Cardiac muscle cell (in vitro differentiated cells and primary cell): ENCODE measurements at places on chromosomes 3 and 15. TPM values are rescaled to one million over a fixed set of nuclear protein-coding genes. Genes with fewer than 3 reads are reported as not detected.
A peak's percentile ranks its signal among the peaks of the same experiment; 100 is the strongest.

DNA sequence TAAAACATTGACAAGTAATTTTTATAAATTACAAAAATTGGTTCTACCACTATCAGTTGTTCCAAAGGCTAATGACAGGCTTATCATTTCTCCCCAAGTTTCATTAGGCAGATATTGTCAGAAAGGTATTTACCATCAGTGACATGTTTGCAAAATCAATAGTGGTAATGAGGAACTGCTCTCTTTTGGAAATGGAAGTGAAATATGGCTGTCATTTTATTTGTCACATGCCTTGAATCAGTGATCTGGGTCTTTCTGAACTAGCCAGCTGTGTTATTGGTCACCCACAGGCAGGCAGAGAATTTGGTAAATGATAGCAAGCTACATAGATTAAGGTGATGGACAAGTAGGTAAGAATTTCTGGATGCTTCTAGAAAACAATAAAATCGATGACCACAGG is 268.0 kb upstream of the ARHGEF26 start:
- no peak for DNase-seq

ARGFX gene
- not detected in 2 replicates for total RNA-seq

TTLL13 gene
- total RNA-seq, result 0.21 TPM in 2 replicates

TICRR gene
- 3.8 and 11.0 TPM in 2 replicates for total RNA-seq

GRCh38 chr3:122146466-122146865 is 37.0 kb upstream of the CASR start:
- no peak for DNase-seq

PLA2G4E gene
- 0.06 TPM in 1 of 2 replicates, not detected in the other for total RNA-seq

GRCh38 chr15:23002920-23003319 is 22.8 kb upstream of the CYFIP1 start:
- DNase-seq, result no peak

- DNase-seq, result no peak
Measured at GRCh38 chr3:197050511-197050910, 20.9 kb upstream of the MELTF start.

- no peak for DNase-seq
Measured at GRCh38 chr15:62672268-62672667, 370.3 kb upstream of the TPM1 start.

- DNase-seq, result no peak
Measured at GRCh38 chr15:59350421-59350732, 22.3 kb downstream of the MYO1E start.

GRCh38 chr3:141242377-141243092 is 10.9 kb downstream of the PXYLP1 start:
- DNase-seq, result no peak

CCR9 gene
- total RNA-seq, result 0.21 and 0.27 TPM in 2 replicates

- no peak for DNase-seq
Measured at GRCh38 chr3:195203606-195204005, 67.4 kb downstream of the XXYLT1 start.

DNA sequence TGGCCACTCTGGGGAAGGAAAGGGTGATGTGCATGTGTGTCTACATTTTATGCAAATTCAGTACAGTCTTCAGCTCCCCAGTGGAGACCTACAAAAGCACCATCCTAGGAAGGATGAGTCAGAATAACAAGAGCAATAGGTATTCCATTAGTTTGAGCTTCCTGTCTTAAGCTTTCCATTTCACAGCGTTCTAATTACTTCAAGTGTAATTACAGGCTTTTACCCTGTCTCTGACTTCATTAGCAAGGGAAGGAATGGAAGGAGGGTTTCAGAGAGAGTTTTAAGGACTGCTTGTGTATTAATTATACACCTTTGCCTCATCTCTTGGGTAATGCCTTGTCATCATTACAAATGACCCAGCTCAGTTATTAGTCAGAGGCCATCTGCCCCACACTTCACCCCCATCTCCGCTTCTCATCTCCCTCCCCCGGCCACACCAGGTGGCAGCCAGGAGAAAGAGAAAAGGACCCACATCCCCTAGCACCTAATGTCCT is 202.8 kb upstream of the MRPL3 start:
- no peak for DNase-seq

DNA sequence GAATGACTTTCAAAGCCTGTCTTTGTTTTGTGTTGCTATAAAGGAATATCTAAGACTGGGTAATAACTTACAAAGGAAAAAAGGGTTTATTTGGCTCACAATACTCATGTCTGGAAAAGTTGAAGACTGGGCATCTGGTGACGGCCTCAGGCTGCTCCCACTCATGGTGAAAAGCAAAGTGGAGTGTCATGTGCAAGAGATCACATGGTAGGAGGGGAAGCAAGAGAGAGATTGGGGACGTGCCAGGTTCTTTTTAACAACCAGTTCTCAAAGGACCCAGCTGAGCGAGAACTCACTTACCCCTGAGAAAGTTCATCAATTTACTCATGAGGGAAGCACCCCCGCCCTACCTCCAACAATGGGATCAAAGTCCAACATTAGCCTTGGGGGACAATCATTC is 929.4 kb downstream of the ROBO1 start:
- DNase-seq, result no peak

GRCh38 chr3:28295898-28296490 is 52.5 kb upstream of the ZCWPW2 start:
- peak; percentile 15 for DNase-seq

GRCh38 chr15:74128785-74129585 is 1.4 kb upstream of the ISLR2 start:
- DNase-seq, result no peak

ZBTB11 gene
- total RNA-seq, result 9.0 and 15.8 TPM in 2 replicates

DNA sequence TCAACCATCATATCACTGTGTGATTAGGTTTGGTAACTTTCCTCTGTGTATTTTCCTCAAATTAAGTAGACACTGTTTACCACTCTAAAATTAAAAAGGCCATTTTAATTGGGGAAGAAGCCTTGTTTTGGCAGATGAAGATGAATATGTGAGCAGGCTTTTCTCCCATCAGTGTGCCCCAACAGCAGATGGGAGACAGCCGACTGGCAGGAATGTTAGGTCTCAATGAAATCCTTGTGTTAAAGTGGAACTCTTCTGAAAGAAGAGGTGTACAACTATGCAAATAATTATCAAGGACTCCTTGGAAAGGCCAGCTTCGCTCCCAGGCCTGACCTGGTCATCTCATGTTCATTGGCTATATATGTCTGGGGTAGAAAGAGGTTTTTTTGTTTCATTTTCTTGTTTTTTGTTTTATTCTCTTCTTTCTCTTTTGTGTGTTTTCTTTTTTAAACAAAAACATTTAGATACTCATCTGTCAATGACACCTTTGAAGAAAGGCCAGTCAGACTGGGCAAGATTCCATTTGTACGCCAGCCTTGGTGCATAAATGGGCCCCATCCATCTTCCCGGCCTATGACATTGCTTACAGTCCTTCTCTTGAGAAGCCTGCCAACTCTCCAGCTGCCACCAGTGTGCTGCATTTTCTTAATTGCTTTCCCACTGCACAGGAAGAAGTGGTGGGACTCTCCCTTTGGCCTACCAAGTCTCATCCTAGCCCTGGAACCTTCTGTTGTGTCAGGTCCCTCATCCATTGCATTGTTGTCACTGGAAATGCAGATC is 25.8 kb downstream of the LRTM1 start:
- DNase-seq, result no peak

CD86 gene
- not detected in 2 replicates for total RNA-seq

DNA sequence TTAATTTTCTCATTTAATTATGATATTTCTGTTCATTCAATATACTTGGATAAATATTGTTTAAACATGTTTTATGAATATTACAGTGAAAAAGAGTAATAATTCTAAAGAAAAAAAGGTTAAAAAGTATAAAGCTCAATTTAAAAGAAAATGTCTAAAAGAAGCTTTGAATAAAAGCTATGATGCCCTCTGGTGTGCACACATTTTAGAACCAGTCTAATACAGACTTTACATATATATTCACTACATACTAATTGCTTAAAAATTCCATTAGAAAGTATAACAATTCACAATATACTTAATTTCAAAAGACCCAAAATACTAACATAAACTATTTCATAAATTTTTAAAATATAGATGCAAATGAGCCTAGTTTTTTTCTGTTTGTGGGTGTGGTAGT is 909.1 kb upstream of the ROBO1 start:
- DNase-seq, result no peak

ISLR gene
- total RNA-seq, result 1.6 and 4.1 TPM in 2 replicates

C15orf40 gene
- total RNA-seq, result 11.5 and 12.8 TPM in 2 replicates

DNA sequence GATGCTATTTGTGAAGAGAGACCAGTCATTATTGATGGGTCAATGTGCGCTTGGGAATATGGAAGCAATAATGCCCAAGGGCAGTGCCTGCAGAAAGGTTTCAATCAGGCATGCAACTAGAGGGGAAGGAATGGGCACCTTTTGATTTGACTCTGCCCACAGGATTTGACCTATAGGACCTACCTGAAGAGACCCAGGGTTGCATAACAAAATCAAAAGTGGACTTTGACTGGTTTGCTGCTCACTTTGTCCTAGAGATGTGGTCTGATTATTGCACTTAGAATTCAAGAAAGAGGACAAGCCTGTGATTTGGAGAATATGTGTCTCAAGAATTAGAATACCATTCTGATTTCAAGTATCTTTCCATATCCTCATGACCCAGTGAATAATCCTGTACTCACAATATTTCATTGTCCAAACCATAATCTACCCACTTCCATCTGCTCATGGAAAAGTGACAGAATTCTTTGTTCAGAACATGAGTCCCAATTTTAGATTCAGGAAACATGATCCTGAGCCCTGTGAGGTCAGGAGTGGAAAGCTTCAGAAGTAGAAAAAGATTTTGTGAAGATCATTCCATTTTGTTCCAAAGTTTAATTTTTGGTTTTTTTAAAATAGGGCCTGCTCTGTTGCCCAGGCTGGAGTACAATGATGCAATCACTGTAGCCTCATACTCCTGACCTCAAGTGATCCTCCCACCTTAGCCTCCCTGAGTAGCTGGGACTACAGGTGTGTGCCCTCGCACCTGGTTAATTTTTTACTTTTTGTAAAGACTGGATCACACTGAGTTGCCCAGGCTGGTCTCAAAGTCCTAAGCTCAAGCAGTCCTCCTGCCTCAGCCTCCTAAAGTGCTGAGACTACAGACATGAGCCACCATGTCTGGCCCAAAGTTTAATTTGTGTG is 151.3 kb upstream of the NR2E3 start:
- no peak for DNase-seq
